Activated T-helper 1 cell treated with anti-CD3 and anti-CD28 coated beads, Interleukin-2, amount 50 U/mL, for 16 hours (primary cell): ENCODE measurements at places on chromosomes 5 and 9.

GRCh38 chr5:59629561-59629960 is 264.0 kb downstream of the PDE4D start:
- DNase-seq: no peak

DNA sequence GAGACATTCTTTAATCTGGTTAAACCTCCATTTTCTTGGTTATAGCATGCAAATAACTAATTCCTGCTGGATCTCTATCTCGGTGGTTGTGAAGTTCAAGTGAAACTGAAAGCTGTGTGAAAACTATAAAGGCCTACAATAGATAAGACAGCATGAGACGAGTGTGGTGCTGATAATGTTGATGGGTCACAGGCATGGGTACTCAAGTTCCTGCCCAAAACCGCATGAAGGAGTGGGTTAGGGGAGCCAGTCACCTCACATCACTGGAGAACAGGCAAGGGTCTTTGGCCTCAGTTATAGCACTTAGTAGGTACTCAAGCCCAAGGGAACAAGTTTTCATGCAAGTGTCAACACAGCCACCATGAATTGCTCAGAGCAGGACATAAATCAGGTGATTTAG is 16.7 kb downstream of the HMHB1 start:
- no peak for DNase-seq

DNA sequence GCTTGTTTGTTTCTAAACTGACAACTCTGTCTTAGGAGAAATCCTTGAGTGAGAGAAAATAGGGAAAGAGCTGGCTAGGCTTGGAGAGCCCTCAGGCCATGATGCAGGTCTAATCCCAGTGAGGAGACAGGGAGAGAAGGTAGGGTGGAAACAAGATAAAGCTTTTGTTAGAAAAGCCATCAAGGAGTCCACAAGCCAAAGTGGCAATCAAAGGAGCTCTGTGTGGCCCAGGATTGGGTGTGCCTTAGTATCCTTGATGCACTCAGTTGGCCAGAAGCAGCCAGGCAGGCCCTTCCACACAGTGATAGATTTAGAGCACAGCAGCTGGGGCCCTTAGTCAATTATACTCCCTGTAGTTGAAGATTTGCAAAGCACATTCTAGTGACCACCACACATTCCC is 73.9 kb downstream of the ALDH7A1 start:
- DNase-seq: no peak

DNA sequence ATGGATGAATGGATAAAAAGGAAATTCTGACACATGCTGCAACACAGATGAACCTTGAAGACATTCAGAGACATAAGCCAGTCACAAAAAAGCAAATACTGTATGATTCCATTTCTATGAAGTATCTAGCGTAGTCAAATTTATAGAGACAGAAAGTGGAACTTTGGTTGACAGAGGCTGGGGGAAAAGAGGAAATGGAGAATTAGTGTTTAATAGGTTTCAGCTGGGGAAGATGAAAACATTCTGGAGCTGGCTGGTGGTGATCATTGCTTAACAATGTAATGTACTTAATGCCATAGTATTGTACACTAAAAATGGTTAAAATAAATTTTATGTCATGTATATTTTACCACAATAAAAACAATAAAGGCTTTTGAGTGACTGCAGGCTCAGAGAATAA is 24.2 kb downstream of the PPIC start:
- no peak for DNase-seq
